Suppressor macrophage (primary cell): ENCODE measurements at places on chromosomes 3 and 15.
A peak's percentile ranks its signal among the peaks of the same experiment; 100 is the strongest.

- peak; percentile 78 for DNase-seq
Measured at GRCh38 chr15:85408270-85408746, 27.9 kb downstream of the AKAP13 start.

DNA sequence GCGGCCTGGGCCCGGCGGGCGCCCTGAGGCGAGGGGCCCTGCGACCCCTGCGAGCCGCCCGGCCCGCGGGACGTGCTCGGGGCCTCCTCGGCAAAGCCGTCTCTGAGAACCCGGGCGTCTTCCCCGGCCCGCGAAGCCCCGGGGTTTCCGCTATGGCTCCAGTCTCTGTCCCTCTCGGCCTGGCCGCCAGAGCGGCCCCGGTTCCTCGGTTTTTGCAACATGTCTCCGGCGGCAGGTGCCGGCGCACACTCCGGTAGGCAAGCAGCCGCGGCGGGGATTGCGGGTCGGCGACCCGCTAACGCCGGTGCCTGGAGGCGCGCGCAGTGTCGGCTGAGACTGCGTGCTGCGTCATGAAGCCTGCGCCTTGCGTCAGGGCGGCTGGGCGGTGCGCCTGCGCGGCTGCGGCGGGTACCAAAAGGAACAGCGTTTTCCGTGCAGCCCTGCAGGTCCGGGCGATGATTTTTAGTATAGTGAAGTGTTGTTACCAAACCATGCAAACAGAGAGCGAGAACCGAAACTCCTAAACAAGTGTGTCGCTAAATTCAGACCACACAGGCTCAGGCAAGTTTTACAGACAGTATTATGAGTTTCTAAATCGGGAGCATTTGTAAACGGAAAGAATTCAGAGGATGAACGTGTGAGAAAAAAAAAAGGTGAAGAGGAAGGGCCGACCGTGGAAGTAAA is at the start of gene NSMCE3:
Gene NSMCE3 (minus strand): TSS at position 338 of the 684 bp plus-strand sequence. CDS start 117 bp downstream, at position 221.
- DNase-seq = peak; percentile 90

DNA sequence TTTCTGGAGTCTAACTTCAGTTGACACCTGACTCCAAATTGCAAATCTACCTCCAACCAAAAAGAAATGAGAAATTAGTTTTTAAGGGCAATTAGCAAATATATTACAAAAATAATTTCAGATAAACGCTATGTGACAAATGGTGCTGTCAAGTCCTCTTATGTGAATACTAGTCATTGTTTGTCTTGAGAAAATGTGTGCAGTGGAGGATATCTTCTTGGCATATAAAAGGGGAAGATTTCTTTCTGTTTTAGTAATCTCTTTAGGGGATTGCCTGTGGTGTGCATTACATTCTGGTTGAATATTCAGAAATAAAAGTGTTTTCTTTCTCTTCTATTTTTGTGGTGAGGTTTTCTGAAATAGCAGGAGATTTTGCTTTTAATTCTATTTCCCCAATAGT is 3.0 kb upstream of the GCSAM start:
- DNase-seq = no peak

- peak; percentile 19 for DNase-seq
Measured at GRCh38 chr15:63025460-63025859, 17.1 kb upstream of the TPM1 start.

DNA sequence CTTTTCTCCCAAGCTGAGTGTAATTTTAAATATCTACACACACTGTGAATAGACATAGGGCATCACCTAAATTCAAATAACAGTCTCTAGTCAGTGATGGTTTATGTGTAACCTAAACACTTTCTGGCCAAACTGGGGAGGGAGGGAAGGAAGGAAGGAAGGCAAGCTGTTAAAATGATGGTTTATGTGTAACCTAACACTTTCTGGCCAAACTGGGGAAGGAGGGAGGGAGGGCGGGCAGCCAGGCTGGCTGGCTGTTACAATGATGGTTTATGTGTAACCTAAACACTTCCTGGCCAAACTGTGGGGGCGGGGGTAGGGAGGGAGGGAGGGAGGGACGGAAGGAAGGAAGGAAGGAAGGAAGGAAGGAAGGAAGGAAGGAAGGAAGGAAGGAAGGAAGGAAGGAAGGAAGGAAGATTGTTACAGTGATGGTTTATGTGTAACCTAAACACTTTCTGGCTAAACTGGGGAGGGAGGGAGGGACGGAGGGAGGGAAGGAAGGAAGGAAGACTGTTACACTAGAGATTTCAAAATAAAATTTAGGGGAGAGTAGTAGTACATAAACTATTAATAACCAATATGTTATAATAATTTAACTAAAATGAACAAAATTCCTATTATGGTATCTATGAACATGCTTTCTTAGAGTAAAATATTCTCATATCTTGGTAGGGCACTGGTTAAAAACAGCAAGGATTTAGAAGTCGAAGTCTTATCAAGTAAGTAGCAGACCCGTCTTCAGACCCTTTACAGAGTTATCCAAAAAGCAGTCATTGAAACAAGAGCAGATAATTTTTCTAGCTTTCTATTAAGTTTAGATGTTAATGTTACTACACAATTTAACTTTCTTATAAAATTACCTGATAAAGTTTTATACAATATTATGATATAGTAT is 148.1 kb downstream of the LMLN start:
- DNase-seq = no peak

- DNase-seq = no peak
Measured at GRCh38 chr15:59011262-59011952, 23.9 kb downstream of the RNF111 start.

DNA sequence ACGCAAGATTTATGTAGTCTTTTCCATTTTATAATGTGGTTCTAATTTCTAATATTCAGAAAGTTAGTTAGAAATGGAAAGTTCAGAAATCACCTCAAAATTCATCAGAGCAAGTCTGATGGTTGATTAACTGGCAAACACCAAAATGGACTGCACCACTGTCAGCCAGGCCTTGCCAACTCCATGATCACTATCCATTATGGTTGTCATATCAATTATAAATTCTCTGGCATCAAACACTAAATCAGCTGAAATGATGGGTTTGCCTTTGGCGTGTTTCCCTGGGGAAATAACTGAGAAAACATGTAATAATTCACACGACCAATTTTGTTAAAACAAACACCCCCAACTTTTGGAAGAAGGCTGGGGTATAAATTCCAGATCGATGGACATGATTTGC is 219.4 kb downstream of the CDIN1 start:
- no peak for DNase-seq

DNA sequence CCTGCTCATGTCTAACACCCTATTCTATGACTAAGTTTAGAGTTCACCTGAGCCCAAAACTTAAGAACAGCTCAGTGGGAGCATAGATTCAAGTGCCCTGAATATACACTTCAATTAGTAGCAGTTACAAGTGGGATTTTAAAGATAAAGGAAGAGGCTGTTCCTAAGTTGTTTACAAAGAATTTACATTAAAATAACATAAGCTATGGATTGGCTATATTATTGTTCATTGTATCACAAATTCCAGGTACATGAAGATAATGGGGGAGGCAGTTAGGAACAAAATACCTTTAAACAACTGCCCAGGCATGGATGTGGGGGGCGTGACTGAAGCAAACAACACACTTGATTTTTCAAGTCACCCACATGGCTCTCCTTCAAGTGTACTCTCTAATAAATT is 52.7 kb downstream of the ROPN1B start:
- no peak for DNase-seq

DNA sequence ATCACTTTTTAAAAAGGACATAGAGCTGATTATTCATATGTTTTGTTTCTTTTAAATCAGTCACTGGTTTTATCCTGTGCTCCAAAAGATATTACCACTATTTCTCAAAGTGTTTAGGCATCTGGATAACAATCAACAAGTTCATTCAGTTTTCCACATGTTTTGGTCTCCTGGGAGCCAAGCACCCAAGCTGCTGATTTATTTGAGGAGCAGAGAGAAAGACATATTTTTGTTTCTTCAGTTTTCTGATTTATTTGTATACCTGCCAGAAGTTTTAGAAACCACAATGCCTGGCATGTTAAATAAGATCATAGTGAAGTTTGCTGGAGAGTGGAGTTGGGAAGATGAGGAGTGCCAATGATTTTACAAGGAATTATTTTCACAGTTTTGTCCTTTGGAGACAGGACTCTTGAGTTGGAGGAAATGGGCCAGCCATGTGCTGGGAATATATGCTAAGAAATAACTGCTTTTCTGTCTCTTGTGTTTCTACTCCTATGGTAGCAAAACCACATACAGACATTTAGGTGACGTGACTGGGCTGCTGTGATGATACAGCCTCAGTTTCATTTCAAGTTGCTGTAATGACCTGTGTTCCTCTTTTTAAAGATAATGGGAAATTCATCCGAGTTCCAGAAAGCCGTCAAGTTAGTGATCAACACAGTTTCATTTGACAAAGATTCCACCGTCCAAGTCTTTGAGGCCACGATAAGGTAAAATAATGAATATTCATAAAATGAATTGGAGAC is 11.7 kb downstream of the EDEM1 start:
- peak; percentile 85 for DNase-seq

DNA sequence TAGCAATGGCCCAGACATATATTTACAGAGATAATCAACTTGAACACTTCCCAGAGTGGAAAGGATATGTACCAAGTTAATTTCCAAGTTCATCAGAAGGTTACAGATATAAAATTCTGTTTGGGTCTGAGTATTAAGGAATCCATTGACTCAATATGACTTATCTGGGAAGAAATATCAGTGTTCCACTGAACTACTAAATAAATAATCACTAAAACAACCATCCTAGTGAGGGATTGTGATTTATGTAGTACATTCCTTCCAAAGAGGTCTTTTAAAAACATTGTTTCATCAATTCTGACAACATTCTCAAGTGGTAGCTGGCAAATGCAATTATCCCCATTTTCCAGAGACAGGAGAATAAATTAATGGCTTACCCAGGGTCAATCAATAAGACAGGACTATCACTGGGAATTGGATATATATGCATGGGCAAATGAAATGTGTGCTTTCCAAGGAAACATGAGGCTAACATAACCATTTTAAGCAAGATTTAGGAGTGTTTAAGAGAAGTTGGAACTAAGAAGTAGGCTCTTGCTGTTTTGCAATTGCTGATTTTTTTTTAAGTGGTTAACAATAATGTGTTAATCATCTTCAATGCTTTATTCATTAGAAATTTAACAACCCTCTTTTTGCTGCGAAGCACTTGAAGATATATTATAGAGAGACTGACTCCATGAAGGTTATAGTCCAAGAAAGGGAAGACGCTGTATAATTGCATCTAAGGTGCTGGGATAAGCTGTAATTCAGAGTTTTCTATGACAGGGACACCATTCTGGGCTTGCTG is 37.9 kb downstream of the SLC9A9 start:
- no peak for DNase-seq
